ENCODE measurements at places on chromosomes 1 and 21.
A peak's percentile ranks its signal among the peaks of the same experiment; 100 is the strongest.

DNA sequence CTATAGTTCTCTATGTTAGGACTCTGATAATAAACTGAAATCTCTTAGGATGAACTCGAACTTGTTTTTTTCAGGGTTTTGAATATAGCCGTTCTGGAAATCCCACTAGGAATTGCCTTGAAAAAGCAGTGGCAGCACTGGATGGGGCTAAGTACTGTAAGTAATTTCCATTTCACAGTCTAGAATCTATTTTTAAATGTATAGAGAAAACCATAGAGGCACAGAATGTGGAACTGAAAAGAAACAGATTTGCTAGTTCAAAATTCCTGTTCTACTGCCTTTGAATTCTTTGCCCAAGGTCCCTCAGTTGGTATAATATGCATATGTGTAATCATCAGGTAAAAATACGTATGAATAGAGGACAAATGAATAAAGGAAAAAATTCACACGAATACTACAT is 4.8 kb downstream of the CTH start:
- no peak for DNase-seq

GRCh38 chr1:203058676-203058935 is 27.2 kb downstream of the MYOG start:
- no peak for DNase-seq

DNA sequence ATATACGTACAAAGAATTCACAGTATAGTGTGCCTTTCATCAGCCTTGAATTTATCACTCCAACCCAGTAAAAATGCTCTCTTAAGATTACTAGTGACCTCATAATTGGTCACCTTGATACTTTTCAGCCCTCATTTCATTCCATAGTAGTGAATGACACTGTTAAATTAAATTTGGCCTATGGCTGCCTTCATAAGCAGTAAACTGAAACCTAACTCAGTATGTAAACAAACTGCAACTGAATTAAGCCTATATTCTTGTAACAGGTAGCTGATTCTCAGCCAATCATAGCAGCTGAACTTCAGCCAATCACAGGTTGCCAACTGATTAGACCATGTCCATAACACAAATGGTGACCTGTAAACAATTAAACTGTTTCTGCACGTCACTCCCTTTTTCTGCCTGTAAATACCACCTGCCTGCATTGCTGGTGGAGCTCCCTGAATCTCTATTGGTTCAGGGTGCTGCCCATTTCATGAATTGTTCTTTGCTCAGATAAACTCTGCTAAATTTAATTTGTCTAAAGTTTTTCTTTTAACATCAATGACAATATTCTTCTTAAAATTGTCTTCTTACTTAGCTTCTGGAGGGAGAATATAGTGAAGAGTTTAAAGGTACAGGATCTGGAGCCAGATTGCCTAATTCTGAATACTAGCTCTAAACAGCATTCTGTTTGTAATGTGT is 24.0 kb upstream of the CAMSAP2 start:
- no peak for DNase-seq

DNA sequence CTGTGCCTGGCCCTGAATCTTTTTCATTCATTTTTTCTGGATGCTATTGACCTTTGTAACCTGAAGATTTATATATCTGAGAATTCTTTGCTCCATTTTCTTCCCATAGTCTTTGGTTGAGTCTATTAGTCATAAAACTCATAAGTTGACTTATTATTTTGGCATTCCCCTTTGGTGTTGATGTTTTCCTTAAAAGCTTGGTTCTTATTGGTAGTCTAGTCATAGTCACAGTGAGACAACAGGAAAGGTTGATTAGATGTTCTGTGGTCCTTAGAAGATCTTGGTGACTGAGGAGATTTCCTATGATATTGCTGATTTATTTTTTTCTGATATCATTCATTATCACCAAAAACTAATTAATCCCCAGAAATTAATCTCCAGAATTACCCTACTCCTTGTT is 86.2 kb downstream of the PTPRC start:
- no peak for DNase-seq

GRCh38 chr21:31795992-31796391 is 64.1 kb upstream of the SCAF4 start:
- no peak for DNase-seq

DNA sequence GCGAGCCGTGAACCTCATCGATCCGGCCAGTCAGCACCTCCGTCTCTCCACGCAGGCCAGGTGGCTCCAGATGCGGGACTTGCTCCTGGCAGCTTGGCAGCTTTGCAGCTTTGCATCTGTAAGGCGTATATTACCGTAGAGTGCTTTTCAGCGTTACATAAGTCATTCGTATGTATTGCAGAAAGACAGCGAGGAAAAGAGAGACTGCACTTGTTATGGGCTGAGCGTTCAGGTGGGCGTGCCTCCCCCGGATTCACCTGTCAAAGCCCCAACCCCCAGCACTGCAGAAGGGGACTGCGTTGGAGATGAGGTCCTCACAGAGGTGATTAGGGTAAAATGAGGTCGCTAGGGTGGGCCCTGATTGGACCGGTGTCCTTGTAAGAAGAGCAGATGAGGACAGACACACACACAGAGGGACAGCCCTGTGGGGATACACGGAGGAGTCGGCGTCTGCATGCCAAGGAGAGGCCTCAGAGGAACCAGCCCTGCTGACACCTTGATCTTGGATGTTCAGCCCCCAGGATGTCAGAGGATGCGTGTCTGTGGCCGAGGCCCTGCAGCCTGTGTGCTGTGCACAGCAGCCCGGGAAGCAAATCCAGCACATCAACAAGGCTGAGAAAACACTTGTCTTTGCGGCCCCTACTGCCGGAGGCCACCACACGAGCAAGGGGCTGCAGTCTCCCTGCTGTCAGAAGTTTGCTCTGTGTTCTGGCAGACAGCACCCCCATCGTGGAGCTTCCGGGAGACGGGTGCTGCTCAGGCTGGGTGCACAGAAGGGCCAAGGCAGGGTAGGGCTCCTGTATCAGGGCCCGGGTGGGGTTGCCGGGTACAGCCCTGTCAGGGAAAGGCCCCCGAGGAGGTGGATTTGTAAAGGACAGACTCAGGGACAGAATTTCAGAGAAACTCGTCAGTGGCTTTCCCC is 10.9 kb upstream of the AGPAT3 start:
- DNase-seq, result no peak

GRCh38 chr1:3775490-3776230 is 3.1 kb downstream of the SMIM1 start:
- DNase-seq, result peak; percentile 40

GRCh38 chr1:116986421-116987255 is 14.9 kb upstream of the CD101 start:
- no peak for DNase-seq

DNA sequence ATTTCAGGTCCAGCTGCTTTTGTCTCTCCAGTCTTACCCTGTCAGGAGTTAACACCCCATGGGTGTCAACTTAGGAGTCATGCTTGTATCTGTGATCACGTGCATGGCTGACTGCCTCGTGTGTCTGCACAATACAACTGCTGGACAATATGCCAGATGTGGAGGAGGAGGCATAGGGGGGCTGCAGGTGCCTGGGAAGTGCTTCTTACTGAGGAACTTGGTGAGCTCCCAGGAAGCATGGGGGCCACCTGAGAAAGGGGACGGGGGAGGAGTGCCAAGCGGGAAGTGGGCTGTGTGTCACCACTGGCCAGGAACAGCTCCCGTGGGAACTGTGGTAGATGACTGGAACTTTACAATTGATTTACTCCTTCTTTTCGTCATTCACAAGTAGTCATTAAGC is 9.5 kb downstream of the RHEX start:
- no peak for DNase-seq

- no peak for DNase-seq
Measured at GRCh38 chr1:158675563-158676323, 10.8 kb downstream of the SPTA1 start.

DNA sequence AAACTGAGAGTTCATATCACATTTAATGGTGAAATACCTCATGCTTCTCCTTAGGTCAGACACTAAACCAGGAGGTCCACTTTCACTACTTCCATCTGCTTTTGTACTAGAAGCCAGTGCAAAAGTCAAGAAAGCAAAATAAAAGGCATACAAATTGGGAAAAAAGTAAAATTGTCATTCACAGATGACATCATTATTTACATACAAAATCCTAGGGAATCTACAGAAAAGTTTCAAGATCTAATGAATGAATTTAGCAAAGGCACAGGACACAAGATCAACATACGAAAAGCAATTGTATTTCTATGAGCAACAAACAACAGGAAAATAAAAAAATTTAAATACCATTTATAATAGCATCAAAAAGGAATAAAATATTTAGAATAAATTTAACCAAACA is 41.5 kb downstream of the LYST start:
- DNase-seq, result no peak

GRCh38 chr1:160548183-160548582 is 25.1 kb upstream of the SLAMF6 start:
- DNase-seq, result peak; percentile 100

DNA sequence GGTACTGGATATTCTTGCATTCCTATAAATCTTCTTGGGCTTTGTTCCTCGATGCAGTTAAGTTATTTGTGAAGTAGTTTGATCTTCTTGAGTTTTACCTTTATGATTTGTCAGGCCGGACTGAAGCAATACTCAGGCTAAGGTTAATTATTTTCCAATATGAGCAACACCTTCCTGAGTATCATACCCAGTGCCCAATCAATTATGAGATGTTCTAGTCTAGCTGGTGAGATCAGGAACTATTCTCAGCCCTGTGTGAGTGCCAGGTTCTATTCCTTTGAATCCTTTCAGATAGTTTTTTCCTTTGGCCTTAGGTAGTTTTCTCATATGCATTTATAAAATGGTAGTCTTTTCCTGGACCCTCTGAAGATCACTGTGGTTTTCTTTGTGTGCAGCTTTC is 92.5 kb downstream of the SCMH1 start:
- no peak for DNase-seq
